ENCODE measurements at places on chromosomes 7 and 10.

DNA sequence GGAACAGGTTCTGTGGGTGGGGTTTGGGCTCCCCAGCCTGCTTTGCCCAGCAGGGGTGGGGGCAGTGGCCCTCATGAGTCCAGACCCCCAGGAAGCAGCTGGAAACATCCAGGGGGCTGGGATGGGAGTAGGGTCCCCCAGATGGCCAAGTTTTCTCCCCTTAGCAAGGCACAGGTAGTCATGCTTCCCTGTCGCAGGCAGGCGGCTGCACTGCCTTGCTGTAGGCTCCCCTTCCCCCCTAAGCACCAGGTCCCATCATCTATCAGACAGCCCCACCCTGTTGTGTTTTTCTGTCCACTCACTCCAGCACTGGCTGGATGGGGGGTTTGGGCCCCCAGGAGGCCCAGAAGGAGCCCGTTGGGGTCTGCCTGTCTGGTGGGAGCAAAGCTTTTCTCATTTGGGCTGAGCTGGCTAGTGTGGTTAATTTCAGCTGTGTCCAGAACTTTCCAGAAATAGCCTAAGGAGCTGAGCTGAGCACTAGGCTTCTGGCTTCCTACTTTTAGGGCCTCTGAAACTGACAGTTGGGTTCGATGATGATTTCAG is 7.9 kb downstream of the BRI3 start:
- DNase-seq: no peak

DNA sequence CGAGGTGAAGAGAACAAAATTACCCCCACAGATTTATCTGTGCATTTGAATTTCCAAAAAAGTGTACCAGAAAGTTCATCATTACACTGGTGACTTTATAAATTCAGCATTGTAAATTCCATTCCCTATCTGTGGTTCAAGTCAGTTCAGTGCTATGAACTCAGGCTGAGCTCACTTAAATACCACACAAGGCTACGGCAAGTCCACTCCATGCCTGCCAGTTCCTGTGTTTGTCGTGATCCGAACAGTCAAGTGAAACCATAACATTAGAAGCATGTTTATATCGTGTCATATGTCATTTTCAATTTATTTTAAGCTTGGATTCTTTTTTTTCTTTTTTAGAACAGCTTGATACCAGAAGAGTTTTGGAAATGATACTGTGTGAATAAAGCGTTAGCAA is 14.8 kb downstream of the MBL2 start:
- DNase-seq: no peak

DNA sequence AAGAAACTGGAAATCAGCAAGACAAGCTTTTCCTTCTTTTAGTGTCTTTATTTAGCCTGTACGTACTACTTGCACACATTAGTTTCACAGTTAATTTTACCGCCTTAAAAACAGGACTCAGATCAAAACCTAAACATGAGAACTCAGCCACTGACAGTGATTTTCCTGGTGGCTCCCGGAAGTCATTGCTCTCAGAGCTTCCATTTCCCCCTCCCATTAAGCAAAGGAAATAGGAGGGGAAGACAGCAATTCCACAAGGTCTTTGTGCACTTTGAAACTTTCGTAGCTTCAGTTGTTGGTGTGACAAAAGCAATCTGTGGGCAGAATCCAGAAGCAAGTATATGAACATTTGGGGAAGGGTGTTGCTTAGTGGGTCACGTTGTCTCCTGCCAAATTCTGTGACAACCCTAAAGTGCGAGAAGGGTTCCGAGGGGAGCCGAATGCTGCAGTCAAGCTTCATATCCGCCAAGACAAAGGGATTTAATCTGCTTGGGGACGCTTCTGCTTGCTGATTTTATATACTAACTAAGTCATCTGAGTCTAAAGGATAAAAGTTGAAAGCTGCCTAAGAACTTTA is 30.4 kb downstream of the FAM53B start:
- no peak for DNase-seq

DNA sequence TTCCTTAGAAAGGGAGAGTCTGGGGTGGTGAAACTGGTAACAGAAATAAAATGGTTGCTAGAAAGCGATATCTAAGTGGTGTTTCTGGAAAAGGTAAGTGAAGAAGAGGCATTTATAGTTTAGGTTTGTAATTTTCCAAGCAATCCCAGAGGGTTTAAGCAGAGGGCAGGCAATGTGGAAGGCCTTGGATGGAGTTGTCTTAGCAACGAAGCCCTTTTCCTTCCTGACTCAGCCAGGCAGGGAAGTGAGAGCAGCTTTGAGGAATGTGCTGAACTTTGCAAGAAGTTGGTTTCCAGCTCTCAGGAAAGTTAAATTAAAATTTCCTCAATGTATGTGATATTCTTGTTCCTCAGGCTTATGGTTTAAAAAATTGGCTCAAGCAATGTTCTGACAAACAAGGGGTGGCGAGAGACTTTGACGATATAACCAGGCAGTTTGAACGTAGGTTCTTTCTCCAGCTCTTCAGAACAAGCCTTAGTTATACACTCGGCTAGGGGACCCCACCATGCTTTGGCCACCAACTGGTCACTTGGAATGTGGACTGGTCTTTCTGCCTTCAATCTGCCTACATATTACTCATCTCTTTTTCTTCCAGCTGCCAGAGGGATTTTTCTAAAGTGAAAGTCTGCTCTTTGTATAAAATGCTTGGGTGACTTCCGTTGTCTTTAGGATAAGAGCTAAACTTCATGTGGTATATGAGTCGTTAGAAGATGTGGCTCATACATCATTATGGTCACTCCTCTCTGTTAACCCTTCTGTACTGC is 66.9 kb upstream of the SLC25A13 start:
- peak; percentile 30 for DNase-seq

- no peak for DNase-seq
Measured at GRCh38 chr10:43111101-43111500, 27.1 kb upstream of the CSGALNACT2 start.

DNA sequence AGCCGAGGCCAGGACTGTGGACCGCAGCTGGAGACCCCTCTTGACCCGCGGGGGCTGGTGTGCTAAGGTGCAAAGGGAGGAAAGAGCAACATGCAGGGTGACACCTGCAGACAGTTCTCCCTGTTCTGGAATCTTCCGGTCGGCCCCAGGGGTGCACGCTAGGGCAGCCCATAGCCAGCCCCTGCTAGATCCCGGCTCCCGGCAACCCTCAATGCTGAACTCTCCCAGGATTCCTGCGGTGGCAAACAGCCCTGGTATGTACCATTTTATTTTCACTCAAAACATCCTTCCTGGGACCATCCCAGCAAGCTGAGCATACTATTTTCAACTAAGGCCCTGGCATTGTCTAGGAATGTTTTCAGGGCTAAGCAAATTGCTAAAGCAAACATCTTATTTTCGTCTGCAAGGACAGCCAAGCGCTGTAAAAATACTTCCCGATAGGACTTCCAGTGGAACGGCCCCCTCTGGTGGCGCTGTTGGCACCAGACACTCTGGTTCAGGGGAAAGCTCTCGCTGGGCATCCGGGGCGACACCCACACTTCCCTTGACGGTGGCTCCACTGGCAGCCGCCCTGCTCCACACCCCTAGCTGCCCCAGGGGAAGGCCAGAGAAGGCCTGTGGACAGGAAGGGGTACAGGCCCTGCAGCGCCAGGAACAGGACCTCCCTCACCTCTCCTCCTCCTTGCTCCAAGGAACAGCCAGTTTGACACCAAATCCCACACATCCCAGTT is 99.4 kb downstream of the CTBP2 start:
- no peak for DNase-seq

DNA sequence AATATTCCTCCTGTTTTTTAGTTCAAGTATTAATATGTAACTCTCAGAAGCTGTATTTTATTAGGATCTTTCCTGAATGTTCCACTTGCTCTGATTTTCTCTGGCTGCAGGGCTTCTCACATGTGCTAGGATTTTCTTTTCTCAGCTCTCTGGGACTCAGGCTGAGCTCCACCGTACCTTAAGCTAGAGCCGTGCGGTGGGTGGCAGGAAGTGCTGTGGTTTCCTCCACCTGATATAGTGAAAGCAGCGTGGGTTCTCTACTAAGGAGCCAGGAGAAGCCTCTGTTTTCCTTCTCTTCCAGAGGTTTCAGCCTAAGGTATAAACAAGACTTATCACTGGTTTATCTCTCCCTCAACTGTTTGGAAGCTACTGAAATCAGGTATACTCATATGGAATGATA is 433.6 kb downstream of the NRG3 start:
- DNase-seq: no peak

GRCh38 chr7:85469446-85470010 is 282.7 kb upstream of the SEMA3D start:
- DNase-seq: no peak

DNA sequence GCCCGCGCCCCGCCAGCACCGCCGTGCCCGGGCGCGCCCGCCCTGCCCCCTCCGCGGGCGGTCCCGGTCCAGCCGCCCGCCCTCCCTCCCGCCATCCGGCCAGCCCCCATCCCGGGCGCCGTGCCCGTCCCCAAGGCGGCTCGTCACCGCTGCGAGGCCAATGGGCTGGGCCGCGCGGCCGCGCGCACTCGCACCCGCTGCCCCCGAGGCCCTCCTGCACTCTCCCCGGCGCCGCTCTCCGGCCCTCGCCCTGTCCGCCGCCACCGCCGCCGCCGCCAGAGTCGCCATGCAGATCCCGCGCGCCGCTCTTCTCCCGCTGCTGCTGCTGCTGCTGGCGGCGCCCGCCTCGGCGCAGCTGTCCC is at the start of gene HTRA1:
TSS of gene HTRA1 (plus strand) at position 187 of the 362 bp plus-strand sequence. CDS start at position 287, 100 bp downstream.
- no peak for DNase-seq

GRCh38 chr10:89003344-89003743 is 12.7 kb downstream of the FAS start:
- DNase-seq: no peak

DNA sequence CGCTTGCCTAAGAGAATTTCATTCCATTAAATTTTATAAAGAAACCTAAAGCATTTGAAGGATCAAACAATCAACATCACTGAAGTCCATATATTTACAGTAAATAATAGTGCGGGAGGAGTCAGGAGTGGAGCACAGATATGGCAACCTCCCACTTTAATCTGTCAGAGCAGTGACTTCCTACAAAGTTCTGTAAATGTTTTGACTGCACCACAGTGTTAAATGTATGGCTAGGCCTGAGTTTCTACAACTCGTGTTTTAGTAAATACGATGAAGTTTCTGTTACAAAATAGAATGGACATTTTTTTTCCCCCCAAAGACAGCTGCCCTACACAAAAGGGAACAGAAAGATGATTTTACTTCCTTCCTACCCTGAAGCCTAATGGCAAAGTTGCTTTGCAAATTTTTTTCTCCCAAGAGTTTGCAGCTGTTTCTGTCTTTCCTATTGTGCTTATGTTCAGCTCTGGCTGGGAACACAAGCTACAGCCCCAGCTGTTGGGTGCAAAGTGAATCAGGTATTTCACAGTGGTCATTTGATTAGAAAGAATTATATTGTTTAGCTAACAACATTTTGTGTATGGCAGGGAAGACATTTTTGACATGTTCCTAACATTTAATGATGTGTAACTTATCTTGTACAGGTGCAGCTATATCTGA is 62.1 kb downstream of the MET start:
- DNase-seq: no peak

DNA sequence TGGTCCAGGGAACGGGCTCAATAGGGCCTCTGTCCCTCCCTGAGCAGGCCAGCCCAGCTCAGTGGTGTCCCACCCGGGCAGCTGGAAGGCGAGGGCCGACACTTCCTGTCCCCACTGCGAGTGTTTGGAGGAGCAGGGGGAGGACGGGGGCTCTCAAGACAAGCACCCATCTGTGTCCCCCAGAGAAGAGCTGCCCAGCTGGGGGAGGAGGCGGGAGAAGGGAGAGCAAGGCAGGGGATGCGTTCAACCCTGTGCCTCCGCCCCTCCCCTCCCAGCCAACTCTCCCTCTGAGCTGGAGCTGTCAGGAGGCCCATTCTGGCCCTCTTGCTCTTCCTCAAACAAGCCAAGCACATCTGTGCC is 35.7 kb downstream of the ZCCHC24 start:
- DNase-seq: no peak

DNA sequence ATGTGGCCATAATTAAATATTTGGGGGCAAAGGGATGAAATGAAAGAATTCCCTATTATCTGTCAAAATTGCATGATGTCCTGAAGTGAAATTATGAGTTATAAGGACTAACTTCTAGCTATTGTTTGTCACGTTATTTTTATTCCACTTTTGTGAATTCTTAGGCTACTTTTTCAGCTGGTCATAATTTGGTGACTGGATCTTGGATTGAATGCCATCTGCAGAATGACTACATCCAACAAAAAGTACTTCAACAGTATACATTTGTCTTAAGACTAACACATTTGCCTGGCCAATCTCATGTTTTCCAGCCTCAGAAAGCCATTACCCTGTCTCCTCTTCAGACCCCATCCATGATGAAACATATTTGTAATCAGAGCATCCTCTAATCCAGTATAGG is 48.1 kb upstream of the WNT16 start:
- DNase-seq: no peak

DNA sequence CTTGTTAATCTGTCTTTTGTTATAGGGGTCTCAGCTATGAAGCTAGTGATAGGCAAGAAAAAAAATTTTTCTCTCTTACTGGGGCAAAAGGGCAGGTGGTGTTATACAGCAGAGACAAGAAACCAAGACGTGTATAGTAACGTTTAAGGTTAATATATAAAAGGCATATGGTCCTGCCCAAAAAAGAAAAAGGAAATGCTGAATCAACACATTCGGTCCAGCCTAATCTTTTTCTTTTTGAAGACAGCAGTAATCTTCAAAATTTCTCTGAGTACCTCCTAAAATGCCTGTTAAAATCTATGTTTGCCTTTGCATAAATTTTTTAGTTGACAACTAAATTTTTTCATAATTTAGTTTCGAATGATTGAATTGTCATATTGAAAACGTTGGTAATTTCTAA is 54.5 kb downstream of the P4HA1 start:
- DNase-seq: no peak

GRCh38 chr10:95864906-95865813 is 42.6 kb upstream of the CC2D2B start:
- DNase-seq: peak; percentile 46

GRCh38 chr7:141433698-141434097 is 117.5 kb upstream of the AGK start:
- DNase-seq: no peak

DNA sequence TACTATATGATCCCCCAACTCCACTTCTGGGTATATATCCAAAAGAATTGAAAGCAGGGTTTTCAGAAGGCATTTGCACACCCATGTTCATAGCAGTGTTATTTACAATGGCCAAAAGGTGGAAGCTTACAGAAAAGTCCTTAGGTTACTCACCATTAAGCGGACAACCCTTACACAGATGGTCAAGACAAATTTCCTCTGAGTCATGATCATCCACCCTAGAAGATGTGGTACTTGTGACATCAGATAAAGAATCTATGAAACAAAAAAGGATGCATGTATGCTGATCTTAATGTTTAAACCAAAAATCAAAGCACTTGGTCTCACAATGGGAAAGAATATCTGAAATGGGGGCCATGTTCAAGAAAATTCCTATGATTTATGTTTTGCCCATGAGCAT is 31.1 kb downstream of the ZC3HAV1 start:
- no peak for DNase-seq

DNA sequence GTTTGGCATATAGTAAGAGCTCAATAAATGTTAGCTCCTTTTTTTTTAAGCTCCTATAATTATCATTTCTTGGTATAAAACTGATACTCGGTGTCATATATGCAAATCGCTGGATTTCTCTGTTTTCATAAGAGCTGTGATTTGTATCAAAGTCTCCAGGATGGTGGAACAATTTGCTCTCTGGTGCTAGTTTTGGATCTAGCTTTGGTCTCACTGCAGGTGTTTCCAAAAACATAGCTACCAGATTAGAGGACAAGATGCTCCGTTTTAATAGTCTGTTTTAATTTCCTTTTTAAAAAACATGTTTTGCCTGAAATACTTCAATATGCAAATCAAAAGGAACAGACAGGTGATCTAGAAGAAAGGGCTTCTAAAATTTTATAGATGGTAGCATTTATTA is 25.3 kb downstream of the ADAM22 start:
- no peak for DNase-seq
